ENCODE measurements at places on chromosomes 2 and 18.

- no peak for DNase-seq
Measured at GRCh38 chr2:175009917-175010621, 4.9 kb upstream of the CHN1 start.

GRCh38 chr2:172461591-172462372, 34.4 kb downstream of the ITGA6 start:
- DNase-seq = peak; percentile 74

DNA sequence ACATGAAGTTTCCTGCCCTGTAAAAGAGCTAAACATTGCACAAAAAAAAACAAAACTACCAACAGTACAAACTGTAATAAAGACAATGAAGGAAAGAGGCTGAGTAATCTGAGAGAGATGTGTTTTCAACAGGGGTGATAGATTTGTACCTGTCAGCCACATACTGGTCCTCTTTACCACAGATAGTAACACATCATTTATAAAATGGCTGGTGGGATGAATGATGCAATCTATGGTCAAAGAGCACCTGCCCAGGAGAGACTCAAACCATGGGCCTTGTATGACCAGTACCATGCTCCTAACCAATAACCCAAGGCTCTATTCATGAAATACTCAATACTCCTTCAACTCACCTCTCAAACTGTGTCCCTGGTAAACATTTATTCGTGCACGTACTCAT, 4.5 kb downstream of the SUCLG1 start:
- no peak for DNase-seq

GRCh38 chr18:77884454-77884853, 634.8 kb downstream of the GALR1 start:
- DNase-seq = no peak

DNA sequence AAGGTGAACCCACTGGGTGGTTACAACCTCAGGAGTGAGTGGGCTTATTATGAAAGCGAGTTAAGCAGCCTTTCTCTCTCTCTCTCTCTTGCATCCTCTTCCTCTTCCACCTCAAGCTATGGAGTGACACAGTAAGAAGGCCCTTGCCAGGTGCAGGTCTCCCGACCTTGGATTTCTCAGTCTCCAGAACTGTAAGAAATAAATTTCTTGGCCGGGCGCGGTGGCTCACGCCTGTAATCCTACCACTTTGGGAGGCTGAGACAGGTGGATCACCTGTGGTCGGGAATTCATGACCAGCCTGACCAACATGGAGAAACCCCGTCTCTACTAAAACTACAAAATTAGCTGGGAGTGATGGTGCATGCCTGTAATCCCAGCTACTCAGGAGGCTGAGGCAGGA, 14.4 kb downstream of the MYCN start:
- DNase-seq = no peak

DNA sequence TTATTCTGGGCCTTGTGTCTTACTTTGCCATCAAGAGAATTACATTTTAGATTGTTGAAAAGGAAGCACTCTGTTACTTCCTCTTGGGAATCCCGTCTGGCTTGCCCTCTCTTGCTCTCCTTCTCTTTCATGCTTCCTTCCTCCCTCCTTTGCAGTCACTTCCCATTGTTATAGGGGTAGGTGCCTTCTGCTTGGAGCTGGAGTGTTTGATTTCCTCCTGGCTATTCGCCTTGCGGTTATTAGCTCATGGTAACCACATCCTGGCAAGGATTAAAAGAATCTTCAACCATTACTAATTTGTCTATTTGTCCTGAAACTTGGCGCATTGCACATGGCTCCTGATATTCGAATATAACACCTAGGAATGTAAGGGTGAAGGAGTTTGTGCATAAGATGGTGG, 115.0 kb downstream of the CERS6 start:
- no peak for DNase-seq

DNA sequence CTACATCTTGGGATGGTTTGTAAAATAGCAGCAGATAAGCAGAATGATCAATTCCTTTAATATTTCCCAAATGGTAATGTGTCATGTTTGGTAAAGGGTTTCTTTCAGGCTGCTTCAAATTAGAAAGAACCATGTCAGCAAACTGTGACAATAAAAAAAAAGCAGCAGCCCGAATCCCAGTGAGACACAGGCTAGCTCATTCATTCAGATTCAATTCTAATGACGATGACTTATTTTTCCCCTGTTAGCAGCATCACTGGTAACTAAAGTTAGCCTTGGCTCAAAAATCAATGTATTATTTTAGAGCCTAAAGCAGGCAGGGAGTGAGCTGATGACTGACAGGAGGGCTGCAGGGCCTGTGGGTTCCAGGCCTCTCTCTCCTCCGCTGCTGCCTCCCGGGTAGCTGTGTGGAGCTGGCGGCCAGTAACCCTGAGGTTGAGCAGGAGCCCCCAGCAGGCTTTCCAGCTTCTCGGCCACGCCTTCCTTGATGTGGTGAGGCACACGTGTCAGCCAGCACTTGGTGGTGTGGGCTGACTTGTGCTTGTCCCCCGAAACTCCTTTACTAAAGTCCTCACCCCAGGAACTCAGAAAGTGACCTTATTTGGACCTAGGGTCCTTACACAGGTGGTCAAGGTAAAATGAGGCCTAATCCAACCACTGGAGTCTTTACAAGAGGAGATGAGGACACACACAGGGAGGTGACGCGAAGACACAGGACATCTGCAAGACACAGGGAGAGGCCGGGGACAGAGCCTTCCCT, 120.5 kb upstream of the HS6ST1 start:
- DNase-seq = no peak

DNA sequence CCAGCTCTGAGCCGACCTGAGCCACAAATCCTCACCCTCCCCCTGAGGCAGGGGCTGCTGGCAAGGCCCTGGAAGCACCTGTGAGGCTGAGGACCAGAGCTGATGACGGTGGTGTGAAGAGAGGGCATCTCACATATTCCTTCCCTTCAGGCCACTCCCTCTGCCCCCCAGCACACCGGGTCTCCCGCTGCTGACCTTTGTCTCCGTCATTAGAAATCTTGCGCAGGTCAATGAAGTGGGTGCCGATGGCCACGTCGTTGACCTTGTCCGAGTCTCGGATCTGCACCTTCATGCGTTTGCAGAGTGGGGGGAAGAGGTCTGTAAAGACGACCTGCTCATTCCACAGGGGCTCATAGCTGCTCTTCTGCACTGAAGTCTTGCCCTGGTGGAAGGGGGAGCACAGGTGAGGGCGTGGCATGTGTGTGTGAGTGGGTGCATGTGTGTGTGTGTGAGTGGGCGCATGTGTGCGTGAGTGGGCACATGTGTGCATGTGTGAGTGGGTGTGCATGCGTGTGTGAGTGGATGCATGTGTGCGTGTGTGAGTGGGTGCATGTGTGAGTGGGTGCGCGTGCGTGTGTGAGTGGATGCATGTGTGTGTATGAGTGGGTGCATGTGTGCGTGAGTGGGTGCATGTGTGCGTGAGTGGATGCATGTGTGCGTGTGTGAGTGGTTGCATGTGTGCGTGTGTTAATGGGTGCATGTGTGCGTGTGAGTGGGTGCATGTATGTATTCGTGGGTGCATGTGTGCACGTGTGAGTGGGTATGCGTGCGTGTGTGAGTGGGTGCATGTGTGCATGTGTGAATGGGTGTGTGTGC, 4.5 kb upstream of the OTOF start:
- no peak for DNase-seq

DNA sequence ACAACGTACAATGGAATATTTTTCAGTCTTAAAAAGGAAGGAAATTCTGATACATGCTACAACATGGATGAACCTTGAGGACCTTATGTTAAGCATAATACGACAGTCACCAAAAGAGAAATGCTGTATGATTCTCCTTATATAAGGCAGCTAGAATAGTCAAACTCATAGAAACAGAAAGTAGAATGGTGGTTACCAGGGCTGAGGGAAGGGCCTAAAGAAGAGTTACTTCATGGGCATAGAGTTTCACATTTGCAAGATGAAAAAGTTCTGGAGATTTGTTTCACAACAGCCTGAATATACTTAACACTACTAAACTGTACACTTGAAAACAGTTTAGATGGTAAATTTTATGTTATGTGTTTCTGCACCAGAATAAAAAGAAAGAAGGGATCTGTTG, 113.3 kb downstream of the GALNT1 start:
- no peak for DNase-seq

GRCh38 chr2:232634206-232635150, 1.1 kb downstream of the EFHD1 start:
- no peak for DNase-seq

DNA sequence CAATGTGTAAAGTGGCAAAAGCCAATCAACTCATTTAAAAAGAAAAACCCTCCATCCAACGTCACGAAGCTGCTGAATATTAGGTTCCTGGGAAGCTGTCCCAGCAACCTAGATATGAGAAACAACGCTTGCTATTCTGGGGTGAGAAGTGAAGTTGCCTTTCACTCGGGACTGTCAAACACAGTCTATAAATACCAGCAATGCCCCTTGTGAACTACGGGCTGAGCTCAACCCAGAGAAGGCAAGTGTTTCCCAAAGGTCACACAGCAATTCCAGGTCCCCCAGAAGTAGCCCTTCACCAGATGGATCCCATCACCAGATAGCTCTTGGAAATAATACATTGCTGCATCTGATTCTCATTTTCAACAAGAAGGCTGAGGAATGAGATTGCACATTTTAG, 67.9 kb downstream of the BCL11A start:
- DNase-seq = no peak

- peak; percentile 23 for DNase-seq
Measured at GRCh38 chr18:36073676-36074075, 6.3 kb upstream of the RPRD1A start.

- no peak for DNase-seq
Measured at GRCh38 chr2:71604726-71605120, 151.4 kb downstream of the DYSF start.

- no peak for DNase-seq
Measured at GRCh38 chr2:236214376-236214995, 46.3 kb upstream of the GBX2 start.

GRCh38 chr2:109254174-109254904, 125.3 kb downstream of the SH3RF3 start:
- DNase-seq = no peak

DNA sequence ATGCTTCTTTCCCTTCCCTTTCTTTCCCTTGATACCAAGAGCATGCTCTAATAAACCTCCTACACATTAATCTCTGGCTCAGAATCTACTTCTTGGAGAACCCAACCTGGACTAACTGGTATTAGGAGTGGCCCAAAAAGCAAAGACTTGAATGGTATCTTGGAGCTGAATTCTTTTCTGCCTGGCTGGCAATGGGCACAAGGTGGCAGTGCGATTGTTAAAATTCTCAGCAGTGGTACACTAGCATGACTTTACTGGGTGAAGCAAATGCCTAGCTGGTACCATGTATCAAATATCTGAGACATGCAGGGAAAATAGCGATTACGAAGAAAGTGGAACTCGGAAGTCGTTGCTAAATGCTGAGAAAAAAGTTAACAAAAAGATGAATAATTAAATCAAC, 376.1 kb downstream of the XIRP2 start:
- peak; percentile 21 for DNase-seq

GRCh38 chr2:133204421-133204820, 363.8 kb downstream of the NCKAP5 start:
- DNase-seq = no peak

DNA sequence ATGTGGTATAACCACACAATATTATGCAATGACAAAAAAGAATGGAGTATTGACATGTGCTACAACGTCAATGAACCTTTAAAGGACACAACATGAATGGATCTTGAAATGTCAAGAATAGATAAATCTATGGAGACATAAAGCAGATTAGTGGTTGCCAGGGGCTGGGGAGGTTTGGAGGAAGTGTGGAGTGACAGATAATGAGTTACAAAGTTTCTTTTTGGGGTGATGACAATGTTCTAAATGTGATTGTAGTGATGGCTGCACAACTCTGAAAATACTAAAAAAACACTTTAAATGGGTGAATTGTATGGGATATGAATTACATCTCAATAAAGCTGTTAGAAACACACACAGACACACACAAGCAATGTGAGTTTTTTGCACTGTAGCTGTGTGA, 37.4 kb upstream of the C1D start:
- no peak for DNase-seq

GRCh38 chr2:100214265-100214971, 72.0 kb upstream of the AFF3 start:
- DNase-seq = no peak

DNA sequence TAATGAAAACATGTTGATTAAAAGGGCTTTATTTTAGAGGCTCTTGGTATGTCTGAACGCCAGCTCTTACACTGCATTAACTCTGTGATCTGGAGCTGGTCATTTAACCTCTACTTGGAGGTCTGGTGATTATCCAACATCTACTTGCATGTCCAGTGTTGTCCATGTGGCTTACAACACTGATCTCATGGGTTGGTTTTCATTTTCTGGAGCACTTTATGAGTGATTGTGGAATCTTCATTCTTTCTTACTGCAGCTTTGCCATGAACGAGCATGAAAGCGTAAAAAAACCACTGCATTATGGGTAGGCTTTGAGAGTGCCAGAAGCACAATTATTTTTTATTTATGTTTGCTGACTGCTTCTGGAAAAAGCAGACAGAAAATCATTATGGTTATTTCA, 4.8 kb downstream of the CCDC195 start:
- no peak for DNase-seq

DNA sequence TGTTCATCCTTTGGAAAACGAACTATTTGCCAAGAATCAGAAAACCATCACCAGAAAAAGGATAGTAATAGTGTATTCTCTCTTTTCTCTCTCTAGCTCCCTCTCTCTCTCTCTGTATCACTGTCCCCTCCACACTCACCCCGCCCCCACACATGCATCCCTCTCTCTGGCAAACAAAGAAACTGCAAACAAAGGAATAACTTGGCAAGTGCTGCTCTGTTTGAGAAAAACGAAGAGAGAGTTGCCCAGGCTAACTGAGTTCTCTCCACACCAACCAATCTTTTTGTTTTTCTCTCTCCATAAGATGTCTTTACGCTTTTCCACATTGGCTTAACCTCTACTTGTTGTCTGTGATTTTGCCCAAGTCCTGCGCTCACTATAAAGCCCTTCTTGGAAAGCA, 316.2 kb downstream of the EPHA4 start:
- peak; percentile 29 for DNase-seq

DNA sequence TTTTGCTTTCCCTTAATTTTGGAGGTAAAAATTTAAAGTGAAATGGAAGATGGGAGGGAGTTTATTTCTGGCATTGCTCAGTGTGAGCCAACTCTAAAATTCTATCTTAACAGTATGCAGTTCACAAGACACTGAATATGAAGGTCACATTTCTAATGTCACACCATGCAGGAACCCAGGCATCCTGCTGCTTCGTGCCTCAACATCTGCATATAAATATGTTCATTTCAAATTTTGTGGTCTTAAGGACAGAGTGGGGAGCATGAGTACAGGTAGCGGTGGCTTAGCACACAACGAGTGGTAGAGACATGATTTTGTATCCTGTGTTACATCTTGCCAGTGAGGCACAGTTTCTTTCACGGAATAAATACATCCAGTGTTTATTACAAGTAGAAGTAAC, 102.4 kb downstream of the ARL4C start:
- no peak for DNase-seq

DNA sequence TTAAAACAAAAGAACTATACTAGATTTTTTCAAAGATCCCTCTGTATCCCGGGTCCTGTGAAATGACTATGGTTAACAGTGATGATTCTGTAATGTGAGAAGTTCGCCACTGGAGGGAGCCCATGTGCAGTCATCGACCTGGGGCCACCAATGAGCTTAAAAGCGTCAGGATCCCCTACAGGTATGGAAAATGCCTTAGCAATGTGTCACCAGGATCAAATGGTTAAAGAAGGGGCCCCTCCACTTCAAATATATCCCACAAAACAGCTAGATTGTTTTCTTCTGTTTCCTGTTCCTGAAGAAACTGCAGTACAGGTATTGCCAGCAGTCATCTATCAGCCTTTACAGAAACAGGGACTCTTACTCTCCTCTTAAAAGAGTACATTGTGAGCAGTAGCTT, 15.3 kb downstream of the CHRNA1 start:
- DNase-seq = peak; percentile 50

- no peak for DNase-seq
Measured at GRCh38 chr2:222792001-222792611, 68.7 kb upstream of the ACSL3 start.
